Ascending aorta (tissue), 2 donors: ENCODE measurements at places on chromosomes 6 and 20. TPM values are rescaled to one million over a fixed set of nuclear protein-coding genes. Genes with fewer than 3 reads are reported as not detected.

The TAAR1 gene
- total RNA-seq: not detected

The SHLD1 gene
- total RNA-seq: not detected

The FOXQ1 gene
- 0.21 TPM for total RNA-seq

The SNAP25 gene
- total RNA-seq: 0.43 TPM

The RAD21L1 gene
- total RNA-seq: not detected

The LRRC73 gene
- total RNA-seq: not detected

The CYP39A1 gene
- total RNA-seq: 1.4 TPM

The SLC35F1 gene
- not detected for total RNA-seq

The FRS3 gene
- 26.0 TPM for total RNA-seq

The MLN gene
- total RNA-seq: not detected

The SPEF1 gene
- total RNA-seq: not detected

The RAB32 gene
- total RNA-seq: 89.2 TPM

The TREML1 gene
- not detected for total RNA-seq

The CLPSL2 gene
- total RNA-seq: not detected

The C6orf15 gene
- total RNA-seq: not detected

The IL20RA gene
- not detected for total RNA-seq

The CST3 gene
- total RNA-seq: 2,609 TPM

The BMP7 gene
- not detected for total RNA-seq

The COX4I2 gene
- 61.4 TPM for total RNA-seq

The SLC22A7 gene
- 1.8 TPM for total RNA-seq

The MATN4 gene
- 0.21 TPM for total RNA-seq

The NOX3 gene
- not detected for total RNA-seq

The ZSCAN12 gene
- 5.3 TPM for total RNA-seq

The GINS1 gene
- not detected for total RNA-seq

The LINC00237 gene
- total RNA-seq: not detected

The LRRN4 gene
- not detected for total RNA-seq

The CALHM4 gene
- not detected for total RNA-seq

The JAG1 gene
- total RNA-seq: 101 TPM

The CAGE1 gene
- not detected for total RNA-seq
